ENCODE measurements at places on chromosomes 13 and 19.
A peak's percentile ranks its signal among the peaks of the same experiment; 100 is the strongest.

- peak; percentile 39 for DNase-seq
Measured at GRCh38 chr13:29369060-29369743, 226.3 kb downstream of the SLC7A1 start.

GRCh38 chr19:9801976-9802375, 16.9 kb downstream of the FBXL12 start:
- DNase-seq, result peak; percentile 36

GRCh38 chr13:89053418-89053817, 1382.2 kb downstream of the SLITRK5 start:
- DNase-seq, result no peak

- no peak for DNase-seq
Measured at GRCh38 chr13:50783066-50783465, 60.4 kb downstream of the DLEU7 start.

DNA sequence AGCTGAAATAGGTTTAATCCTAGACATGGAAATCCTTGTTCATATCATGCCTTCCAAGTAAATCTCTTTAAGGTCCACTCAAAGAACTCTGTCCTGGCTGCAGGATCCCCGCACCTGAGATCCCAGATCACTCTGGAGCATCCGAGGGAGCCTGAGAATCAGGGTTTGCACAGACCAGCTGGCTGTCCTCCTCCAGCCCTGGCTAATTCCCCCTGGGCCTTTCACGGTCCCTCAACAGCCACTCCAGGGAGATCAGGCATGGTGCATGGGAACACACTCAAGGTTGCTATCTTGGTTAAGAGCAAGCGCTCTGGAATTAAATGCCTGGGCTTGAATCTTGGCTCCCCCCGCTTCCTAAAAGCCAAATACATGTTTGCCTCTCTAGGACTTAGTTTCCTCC, 130.8 kb downstream of the IRS2 start:
- DNase-seq, result peak; percentile 56

DNA sequence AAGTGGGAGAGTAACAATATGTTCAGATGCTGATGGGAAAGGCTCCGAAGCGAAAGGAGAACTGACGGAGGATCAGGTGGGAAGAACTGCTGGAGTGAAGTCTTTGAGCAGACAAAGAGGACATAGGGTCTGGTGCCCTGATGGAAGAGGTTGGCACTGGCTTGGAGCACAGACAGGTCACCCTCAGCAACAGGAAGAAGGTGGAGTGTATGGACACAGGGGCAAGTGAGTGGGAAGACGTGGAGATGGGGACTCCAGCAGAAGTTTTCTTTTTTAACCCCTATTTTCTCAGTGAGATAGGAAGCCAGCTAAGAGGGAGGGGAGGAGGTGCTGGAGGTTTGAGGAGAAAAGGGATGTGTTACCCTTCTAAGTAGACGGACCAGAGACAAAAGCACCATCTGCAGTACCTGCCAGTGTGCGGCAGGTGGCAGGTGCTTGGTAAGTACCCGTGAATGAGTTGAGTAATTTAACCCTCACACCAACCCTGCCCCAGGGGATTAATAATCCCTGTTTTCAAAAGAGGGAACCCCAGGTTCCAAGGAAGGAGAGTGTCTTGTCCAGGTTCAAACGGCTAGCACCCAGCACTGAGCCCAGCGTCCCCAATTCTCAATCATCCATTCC, 11.2 kb downstream of the HAS1 start:
- DNase-seq, result no peak

GRCh38 chr13:75656425-75656989, 20.4 kb downstream of the LMO7 start:
- DNase-seq, result no peak

- DNase-seq, result no peak
Measured at GRCh38 chr13:106987427-106987785, 419.5 kb upstream of the ARGLU1 start.

DNA sequence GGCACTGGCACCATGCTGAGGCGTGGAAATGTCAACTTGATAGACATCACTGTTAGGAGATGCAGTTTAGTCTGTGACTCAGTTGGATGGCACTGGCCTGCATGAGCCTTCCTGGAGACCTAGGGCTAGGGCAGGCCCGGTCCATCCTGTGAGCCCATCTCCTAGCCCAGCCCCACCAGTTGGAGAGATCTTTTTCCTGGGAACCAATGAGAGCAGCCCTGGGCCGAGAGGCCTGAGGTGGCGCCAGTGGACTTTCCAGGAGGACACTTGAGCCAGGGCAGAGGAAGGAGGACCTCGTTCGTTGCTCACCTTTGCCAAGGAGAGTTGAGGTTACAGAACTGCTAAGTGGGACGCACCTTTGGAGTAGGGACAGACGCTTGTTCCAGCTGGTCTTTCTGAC, 100.5 kb upstream of the TEX29 start:
- no peak for DNase-seq

DNA sequence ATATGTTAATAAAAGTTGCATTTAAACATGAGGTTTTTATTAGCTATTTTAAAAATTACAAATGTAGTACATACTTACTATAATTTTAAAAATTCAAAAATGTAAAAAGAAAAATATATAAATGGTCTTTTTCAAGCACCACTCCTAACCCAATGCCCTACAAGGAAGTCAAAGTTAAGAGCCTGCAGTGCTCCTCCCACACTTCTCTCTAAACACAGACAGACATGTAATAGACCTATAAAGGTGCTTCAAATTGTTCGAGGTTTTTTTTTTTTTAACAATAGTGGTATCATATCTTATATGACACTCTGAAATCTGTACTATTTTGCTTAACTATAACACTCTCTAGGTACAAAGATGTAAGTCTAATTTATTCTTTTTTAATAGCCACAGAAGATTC, 25.4 kb downstream of the VWA8 start:
- no peak for DNase-seq

GRCh38 chr13:105952973-105953290, 582.5 kb downstream of the EFNB2 start:
- DNase-seq, result no peak

GRCh38 chr13:113238536-113238935, 29.1 kb downstream of the CUL4A start:
- DNase-seq, result no peak

- no peak for DNase-seq
Measured at GRCh38 chr13:60019119-60019993, 144.4 kb downstream of the DIAPH3 start.

DNA sequence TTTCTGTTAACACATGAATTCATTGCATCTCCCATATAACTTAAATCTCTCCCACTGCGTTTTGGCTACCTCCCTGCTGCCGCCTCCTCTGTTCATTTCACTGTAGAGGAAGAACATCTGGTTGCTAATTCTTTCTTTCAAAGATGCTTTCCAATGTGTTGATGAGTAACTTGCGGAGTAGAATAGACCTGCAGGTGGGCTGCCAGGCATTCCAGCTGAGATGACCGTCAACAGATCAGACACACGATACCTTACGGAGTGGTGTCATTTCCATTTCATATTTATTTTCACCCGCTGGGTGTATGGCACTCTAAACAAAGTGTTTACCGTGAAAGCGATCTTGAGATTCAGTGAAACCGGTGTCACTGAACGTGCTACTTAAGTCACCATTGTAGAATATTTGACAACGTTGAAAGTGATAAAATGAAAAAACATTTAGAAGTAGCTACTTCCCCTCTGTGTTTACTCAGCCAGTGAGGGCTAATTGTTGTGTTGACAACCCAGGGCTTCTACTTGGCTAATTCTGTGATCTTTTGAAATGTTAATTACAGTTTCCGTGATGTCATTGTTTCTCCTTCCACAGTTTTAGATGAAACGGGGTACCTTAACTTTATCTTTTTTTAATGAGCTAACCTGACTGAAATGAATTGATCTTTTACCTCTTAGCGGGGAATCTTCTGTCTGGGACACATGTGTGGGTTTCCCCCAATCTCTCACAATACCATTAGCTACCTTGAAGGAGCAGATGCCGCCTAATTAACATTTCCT, 228.5 kb upstream of the ARGLU1 start:
- no peak for DNase-seq

- DNase-seq, result peak; percentile 83
Measured at GRCh38 chr19:4557971-4558941, 1.2 kb downstream of the SEMA6B start.

DNA sequence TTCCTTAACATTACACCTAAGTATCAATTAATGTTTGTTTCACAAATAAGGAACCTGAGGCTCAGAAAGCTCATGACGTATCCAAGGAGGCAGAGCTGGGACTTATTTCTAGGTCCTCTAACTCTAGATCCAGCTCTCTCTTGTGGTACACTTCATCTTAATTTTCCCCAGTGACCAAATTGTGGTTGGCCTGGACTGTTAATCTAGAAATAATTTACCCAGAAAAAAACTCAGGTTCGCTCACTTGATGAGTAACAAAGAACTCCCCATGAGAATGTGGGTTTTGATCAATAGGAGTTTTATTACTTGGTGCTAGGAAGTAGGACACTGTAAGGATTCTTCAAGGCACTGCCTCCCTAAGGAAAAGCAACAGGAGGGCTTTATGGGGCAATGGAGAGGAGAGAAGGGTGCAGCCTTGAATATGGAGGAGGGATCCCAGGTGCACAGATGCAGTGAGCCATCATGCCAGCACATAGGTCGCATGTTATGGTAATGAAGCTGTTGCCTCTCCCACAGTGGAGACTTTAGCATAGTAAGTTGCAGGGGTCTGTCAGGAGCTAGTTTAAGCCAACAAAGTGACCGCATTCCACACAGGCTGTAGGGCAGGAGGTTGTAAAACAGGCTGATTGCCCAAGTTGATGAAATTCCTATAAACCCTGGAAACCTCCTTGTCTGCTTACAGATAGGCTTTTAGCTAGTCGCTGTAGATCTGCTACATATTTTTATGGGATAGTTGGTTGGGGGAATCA, 14.7 kb downstream of the RAP2A start:
- DNase-seq, result no peak
